ENCODE measurements at places on chromosomes 16 and 17. TPM values are rescaled to one million over a fixed set of nuclear protein-coding genes. Genes with fewer than 3 reads are reported as not detected.

Gene CDT1
- 0.19 TPM for polyA plus RNA-seq

Gene PRDM7
- polyA plus RNA-seq: not detected

Gene RNF166
- polyA plus RNA-seq: 14.7 TPM

Gene TOB1
- 22.2 TPM for polyA plus RNA-seq

Gene WNT3
- polyA plus RNA-seq: 0.79 TPM

Gene CES1
- 21.8 TPM for polyA plus RNA-seq

Gene ZMYND15
- polyA plus RNA-seq: 0.30 TPM

Gene PMFBP1
- polyA plus RNA-seq: 0.12 TPM

Gene MAPT
- polyA plus RNA-seq: 15.6 TPM

Gene HBQ1
- polyA plus RNA-seq: not detected

Gene NECAB2
- polyA plus RNA-seq: 1.2 TPM

Gene TMC7
- polyA plus RNA-seq: 0.84 TPM

Gene SLC12A3
- polyA plus RNA-seq: not detected

Gene FNDC8
- polyA plus RNA-seq: not detected

Gene TSNAXIP1
- 0.67 TPM for polyA plus RNA-seq

Gene NETO2
- polyA plus RNA-seq: 1.0 TPM

Gene EFCAB13
- polyA plus RNA-seq: 0.47 TPM

Gene TSPAN10
- 0.07 TPM for polyA plus RNA-seq

Gene TM4SF5
- not detected for polyA plus RNA-seq

Gene TMED6
- not detected for polyA plus RNA-seq

Gene ZP2
- polyA plus RNA-seq: not detected

Gene XYLT1
- polyA plus RNA-seq: 12.3 TPM

Gene UTS2R
- 0.11 TPM for polyA plus RNA-seq

Gene MYO1C
- 188 TPM for polyA plus RNA-seq

Gene PEMT
- 42.2 TPM for polyA plus RNA-seq

Gene PCGF2
- 16.5 TPM for polyA plus RNA-seq

Gene THOC6
- polyA plus RNA-seq: 23.0 TPM

Gene SMIM5
- 17.7 TPM for polyA plus RNA-seq

Gene TCAP
- 2,028 TPM for polyA plus RNA-seq

Gene CDH15
- 0.18 TPM for polyA plus RNA-seq

Gene FAM20A
- polyA plus RNA-seq: 10.9 TPM

Gene PMM2
- polyA plus RNA-seq: 29.4 TPM

Gene TMEM235
- not detected for polyA plus RNA-seq
